NCI-H1105 (cell line): ENCODE measurements at places on chromosomes 6 and 20.

DNA sequence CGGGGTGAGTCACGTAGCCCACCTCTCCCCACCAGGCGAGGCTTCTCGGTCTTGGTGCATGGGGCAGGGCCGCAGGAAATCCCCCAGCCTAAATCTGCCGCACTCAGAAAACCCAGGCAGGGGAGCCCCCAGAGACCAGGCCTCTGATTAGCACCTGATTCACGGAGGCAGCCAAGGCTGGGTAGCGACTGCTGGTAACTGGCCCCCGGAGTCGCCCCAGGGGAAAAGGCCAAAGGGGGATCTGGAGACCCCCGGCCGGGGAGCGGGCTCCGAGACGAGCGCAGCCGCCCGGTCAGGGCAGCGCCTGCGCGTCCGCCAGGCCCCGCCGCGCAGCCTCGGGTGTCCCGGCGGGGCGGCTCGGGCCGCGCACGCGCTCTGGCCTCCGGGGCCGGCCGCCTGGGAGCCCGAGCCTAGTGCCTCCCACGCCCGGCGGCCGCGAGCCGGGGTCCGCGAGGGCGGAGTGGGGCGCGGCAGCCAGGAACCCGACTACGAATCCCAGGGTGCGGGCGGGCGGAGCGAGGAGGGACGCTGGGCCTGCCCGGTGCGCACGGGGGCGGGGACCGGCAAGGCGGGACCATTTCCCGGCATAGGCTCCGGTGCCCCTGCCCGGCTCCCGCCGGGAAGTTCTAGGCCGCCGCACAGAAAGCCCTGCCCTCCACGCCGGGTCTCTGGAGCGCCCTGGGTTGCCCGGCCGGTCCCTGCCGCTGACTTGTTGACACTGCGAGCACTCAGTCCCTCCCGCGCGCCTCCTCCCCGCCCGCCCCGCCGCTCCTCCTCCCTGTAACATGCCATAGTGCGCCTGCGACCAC lies at the start of gene DUSP22:
DUSP22 (plus strand) TSS at position 791 of the 809 bp plus-strand sequence. CDS start 53 bp downstream, outside the sequence.
- no peak for DNase-seq

DNA sequence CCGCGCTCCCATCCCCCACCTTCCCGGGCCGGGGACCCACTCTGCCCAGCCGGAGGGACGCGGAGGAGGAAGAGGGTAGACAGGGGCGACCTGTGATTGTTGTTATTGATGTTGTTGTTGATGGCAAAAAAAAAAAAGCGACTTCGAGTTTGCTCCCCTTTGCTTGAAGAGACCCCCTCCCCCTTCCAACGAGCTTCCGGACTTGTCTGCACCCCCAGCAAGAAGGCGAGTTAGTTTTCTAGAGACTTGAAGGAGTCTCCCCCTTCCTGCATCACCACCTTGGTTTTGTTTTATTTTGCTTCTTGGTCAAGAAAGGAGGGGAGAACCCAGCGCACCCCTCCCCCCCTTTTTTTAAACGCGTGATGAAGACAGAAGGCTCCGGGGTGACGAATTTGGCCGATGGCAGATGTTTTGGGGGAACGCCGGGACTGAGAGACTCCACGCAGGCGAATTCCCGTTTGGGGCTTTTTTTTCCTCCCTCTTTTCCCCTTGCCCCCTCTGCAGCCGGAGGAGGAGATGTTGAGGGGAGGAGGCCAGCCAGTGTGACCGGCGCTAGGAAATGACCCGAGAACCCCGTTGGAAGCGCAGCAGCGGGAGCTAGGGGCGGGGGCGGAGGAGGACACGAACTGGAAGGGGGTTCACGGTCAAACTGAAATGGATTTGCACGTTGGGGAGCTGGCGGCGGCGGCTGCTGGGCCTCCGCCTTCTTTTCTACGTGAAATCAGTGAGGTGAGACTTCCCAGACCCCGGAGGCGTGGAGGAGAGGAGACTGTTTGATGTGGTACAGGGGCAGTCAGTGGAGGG lies 2.8 kb downstream of the SOX4 start:
- DNase-seq = peak; percentile 77

DNA sequence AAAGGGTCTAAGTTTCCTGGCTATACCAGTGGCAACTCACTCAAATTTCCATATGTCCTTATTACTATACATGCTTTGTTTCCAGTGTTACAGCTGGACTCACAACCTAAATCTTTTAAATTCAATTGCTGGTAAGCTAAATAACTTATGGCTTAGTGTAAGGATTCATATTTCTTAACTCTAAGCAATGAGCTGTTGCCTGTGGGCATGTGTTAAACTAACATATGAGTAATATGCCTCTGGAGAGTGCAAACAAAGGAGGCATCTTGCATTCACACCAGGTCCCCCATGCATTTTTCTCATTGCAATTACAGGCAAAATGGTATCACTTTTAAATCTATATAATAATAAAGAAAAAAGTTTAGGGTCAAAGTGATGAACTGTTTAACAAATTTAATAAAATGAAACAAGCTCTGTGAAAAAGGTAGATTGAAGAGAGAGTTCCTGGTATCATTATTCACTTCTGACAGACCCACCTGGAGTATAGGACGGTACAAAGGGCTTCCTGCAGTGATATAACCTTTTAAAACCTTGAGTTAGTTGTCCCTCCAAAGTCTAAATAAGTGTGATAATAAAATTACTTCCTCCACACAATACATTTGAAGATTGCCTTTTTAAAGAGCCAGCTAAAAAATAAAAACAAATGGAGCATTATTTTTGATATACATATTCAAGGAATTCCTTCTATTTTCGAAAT lies 57.6 kb upstream of the HMGCLL1 start:
- DNase-seq = no peak

GRCh38 chr6:16533210-16533609 lies 228.1 kb downstream of the ATXN1 start:
- DNase-seq = no peak

- DNase-seq = no peak
These were observed 128.6 kb downstream of the RNF144B start for GRCh38 chr6:18515767-18516166.

GRCh38 chr20:62771396-62772102 lies 24.7 kb upstream of the MRGBP start:
- DNase-seq = no peak

DNA sequence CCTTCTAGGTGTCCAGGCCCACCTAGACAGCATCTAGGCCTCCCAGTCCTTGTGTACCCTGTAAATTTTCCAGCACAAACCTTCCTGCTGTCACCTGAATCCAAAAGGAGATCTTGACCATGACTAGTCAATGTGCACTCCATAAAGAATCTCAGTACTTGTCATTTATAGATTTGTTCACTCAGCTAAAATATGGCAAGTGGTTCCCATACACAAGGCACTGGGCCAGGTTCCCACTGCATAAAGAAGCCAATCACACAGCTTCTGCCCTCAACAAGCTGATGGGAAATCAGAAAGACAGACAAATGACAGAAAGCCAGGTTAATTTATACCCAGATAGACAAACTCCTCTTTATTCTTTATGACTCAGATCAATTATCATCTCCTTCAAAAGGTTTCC lies 526.8 kb downstream of the CD83 start:
- DNase-seq = no peak

- DNase-seq = no peak
These were observed 266.0 kb downstream of the ALDH8A1 start for GRCh38 chr6:134683783-134684422.

GRCh38 chr20:48102076-48102787 lies 317.0 kb upstream of the SULF2 start:
- DNase-seq = no peak

GRCh38 chr6:137904822-137905617 lies 38.0 kb downstream of the TNFAIP3 start:
- DNase-seq = no peak

GRCh38 chr20:59062081-59062480 lies 19.5 kb upstream of the PRELID3B start:
- no peak for DNase-seq

DNA sequence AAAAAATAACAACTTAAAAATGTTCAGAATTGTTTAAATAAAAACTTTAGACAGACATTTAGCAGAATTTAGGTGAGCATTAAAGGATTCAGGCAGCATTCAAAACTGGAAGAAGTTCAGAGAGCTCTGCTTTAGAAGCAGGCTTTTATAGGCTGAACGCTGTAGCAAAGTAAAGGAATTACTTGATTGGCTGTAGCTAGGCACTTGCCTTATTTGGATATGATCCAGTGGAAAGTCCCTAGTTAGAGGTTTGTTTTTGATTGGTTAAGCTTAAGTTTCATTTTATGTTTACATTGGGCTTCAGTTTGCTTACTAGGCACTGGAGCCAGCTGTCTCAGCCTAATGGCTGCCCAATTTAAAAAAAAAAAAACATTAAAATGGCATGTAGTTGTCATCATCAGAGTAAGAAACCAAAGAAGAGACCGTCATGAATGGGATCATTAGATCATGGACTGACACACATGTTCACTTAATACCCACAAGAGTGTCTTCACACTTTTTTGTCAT lies 65.1 kb downstream of the CBFA2T2 start:
- peak; percentile 97 for DNase-seq

DNA sequence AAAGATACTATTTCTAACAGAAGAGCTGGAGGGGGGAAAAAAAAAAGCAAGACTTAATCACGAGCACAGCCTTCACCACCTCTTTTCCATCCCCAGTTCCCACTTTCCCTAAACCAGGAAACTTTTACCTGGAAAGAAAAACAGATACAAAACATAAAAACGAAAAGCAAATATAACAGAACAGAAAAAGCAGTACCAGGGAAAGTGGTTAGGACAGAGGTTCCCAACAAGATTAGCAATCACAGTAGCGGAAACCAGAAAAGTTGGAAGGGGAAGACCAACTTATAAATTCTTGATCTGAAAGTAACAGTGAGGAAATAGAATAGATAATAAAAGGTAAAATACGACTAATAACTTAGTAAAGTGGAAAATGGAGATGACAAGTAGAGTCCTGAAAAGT lies 1.2 kb downstream of the DDX39B start:
- DNase-seq = no peak

DNA sequence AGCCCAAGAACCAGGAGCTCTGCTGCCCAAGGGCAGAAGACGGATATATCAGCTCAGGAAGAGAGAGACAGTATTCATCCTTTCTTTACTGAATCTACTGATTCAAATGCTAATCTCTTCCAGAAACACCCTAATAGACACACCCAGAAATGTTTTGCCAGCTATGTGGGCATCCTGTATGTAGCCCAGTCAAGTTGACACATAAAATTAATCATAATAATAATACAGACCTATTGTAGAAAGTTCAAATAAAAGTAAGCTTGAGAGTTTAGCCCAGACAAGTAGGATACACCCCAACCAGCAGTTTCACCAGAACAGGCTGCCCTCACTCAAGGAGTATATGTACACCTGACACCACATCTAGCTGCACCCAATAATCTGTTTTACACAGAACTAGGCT lies 73.9 kb upstream of the VGLL2 start:
- DNase-seq = no peak

DNA sequence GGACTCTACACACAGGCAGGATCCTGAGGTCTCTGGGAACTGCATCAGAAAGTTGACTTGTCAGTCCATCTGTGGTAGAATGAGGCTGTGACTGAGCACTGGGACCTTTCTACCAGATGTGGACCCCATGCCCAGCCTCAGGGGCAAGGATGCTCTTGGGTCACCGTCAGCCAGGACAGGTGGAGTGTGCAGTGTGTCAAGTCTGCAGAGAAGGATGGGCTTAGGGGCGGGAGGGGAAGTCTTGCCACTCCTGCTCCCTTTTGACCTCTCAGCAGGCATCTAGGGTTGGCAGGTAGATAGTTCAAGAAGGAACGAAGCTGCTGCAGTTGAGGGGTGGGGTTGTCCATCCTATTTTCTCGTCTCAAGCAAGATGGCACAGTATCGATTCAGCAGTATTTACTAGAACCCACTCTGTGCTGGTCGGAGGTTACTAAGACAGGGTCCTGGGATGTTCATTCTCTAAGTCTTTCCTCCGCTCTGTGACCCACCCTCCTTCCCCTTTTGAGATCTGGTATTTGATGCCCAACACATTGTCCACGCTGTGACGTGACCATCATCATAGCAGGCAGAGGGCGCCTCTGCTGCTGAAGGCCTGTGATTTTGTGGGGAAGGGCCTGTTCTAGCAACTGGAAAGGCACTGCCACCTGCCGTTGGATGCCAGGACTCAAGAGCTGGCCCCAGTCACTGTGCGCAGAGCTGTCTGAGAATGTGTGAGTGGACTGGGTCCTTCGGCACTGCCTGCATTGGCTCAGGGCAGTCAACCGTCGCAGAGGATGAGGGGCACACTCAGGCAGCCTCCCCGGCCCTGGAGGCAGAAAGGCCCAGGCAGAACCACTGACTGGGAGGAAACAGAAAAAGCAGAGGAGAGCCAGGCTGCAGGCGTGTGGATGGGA lies 23.2 kb downstream of the RBCK1 start:
- DNase-seq = peak; percentile 55

- no peak for DNase-seq
These were observed 432.6 kb downstream of the MMUT start for GRCh38 chr6:49030251-49031020.

GRCh38 chr6:24911796-24912382 lies 23.9 kb downstream of the RIPOR2 start:
- no peak for DNase-seq

DNA sequence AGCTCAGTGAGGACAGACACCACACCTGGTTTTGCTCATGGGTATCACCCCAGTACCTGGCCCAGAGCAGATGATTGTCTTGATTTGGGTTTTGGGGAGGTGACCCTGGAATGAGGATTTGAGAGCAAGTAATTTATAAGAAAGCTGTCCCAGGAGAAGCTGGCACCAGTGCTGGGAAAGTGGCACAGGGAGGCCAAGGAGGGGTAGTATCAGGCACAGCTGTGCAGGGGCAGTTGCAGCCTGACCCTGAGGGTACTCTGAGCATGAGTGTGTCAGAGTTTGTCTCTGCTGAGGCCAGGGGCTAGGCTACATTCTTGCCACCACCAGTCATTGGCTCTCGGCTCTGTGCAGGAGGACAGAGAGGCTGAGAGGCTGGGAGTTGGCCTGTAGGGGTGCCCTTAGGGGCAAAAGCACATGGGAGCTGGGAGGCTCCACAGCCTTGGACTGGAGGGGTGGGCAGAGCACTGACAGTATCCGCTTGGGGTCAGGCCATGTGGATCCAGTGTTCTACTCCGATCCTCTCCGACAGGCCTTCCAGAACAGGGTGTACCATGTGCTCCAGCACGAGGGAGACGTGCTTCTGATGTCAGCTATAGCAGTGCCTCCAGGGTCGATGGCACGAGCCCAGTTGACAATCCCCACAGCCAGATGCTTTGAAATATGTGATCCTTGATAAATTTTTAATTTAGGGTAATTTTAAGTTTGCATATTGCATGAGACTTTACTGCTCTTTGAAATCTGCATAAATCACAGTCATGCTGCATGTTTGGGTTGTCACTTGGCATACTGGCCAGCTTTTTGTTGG lies 121.3 kb downstream of the PHACTR3 start:
- DNase-seq = no peak

DNA sequence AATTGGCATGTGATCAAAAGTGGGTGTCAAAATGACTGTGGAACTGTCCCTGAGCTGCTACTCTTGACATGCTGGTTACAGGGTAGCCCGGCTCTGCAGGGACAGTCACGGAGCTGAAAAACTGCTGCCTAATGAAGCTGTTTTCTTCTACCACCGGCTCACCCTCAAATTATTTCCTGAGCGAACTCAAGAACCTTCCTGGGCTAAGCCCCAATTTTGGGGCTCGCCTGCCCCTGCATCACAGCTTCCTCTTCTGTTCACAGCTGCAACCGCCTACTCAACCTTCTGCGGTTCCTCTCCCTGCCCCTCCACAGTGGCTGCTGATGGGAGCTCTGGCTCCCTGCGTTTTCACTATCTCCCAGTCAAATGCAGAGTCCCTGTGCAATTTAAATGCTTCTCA lies 110.8 kb upstream of the MLN start:
- DNase-seq = no peak
